ENCODE measurements at places on chromosomes 2 and 18.

GRCh38 chr2:157480182-157480961 lies 36.5 kb upstream of the CYTIP start:
- DNase-seq: no peak

- DNase-seq: no peak
Observed at GRCh38 chr2:223635080-223635479, 32.9 kb upstream of the SCG2 start.

GRCh38 chr2:17442334-17442733 lies 75.9 kb downstream of the RAD51AP2 start:
- DNase-seq: no peak

DNA sequence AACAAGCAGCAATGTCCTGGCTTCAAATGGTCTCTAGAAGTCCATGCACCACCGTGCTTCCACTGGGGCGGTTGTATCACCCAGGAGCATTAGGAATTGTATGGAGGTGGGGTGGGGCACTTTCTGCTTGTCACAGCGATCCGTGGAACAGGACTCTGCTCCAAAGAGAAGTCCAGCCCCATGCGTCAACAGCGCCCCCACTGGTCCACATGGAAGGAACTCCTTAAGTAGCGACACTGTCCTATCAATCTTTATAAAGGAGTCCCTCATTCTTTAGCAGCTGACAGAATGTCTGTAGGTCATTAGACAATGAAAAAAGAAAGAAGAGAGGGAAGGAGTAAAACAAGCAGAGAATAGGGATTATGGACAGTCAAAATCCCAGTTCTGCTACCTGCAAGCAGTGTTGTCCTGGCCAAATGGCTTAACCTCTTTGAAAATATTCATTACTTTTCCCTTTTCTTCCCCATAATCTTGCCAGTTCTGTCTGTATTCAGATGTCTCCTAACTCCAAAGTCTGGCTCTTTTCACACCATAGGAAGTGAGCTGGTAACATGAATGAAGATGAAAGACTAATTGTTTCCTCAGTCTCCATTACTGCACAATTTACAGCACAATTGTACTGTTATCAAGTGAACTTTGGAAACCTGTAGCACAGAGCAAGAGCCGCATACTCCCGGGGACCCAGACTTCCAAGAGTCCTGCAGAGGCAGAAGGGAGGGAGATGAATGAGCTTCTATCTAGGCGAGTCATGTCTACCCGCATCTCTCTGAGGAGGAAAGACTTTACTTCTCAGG lies 9.9 kb downstream of the NFE2L2 start:
- no peak for DNase-seq

GRCh38 chr2:96934831-96935540 lies 51.4 kb downstream of the FAM178B start:
- peak; percentile 34 for DNase-seq

- DNase-seq: no peak
Observed at GRCh38 chr18:24974431-24974830, 377.5 kb downstream of the ZNF521 start.

DNA sequence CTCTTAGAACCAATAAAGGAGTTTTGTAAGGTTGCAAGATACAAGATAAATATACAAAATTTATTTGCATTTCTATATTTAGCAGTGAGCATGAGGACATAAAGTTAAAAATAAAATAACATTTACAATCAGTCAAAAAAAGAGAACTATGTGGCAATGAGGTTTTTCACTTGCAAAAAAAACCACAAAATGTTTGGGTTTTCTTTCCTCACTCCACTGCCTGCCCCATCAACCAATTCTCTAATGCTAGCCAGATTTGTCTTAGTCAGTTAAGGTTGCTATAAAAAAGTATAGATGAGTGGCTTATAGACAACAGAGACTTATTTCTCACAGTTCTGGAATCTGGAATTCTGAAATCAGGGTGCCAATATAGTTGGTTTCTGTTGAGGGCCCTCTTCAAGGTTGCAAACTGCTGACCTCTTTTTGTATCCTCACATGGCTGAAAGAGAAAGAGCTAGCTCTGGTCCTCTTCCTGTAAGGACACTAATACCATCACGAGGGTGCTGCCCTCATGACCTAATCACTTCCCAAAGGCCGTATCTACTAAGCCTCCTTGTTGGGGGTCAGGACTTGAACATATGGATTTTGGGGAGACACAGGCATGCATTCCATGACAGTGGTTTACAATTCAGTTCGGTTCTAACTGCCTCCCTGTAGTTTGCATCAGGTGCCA lies 566.2 kb downstream of the GALR1 start:
- no peak for DNase-seq

All from NCI-H2081 (cell line).